ENCODE measurements at places on chromosomes 1 and 21. TPM values are rescaled to one million over a fixed set of nuclear protein-coding genes. Genes with fewer than 3 reads are reported as not detected.

The SYDE2 gene
- total RNA-seq = 4.0 TPM

GRCh38 chr1:4083231-4084047 is 183.4 kb upstream of the C1orf174 start:
- DNase-seq = no peak

DNA sequence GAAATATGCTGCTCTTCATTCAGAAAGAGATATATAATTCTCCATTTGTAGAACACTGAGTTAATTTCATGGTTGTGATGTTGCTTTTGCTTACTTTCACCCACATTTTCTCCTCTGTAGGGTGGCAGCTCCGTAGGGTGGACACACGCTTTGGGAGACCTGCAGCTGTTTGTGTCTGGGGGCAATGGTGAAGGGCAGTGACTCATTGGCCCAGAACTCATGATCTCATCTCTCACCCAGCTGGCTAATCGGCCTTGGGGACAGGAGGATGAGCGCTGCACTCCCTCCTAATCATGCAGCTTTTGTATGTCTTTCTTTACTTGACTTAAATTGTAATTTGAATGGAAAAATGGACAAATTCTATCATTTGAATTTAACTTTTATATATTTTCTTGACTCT is 9.6 kb downstream of the DISC1 start:
- no peak for DNase-seq

DNA sequence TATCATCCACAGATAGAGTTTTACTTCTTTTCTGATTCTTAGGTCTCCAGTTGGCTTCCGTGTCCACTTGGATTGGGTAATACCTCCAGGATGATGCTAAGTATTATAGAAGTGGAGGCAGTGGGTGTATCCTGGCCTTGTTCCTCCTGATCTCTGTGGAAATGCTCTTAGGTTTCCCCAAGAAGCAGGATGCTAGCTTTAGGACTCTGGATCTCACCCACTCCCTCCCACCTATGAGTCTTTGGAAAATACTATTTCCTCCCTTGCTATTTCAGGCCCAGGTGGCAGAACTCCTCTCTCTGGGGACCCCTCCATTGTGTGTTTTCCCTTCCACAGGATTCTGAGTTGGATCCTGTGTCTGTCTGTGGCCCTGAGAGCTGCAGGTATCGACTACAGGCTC is 86.7 kb downstream of the SIM2 start:
- no peak for DNase-seq

Data from pulmonary artery endothelial cell (primary cell).